COLO829 (cell line): ENCODE measurements at places on chromosomes 1 and 21.

- DNase-seq, result no peak
Measured at GRCh38 chr1:43924516-43924915, 9.1 kb upstream of the ARTN start.

DNA sequence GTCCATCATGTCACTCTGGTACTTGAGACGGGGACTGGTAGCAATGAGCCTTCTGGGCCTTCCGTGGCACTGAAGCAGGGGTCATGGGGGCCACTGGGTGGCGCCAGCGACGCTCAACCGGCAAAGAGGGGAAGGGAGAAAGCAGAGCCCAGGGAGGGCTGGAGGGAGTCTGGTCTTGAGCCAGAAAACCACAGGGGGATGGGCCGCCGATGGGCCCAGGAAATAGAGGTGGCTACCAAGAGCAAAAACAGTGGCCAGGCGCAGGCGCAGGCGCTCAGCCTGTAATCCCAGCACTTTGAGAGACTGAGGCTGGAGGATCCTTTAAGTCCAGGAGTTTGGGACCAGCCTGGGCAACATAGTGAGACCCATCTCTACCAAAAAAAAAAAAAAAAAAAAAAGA, 21.8 kb downstream of the EXOC8 start:
- no peak for DNase-seq

DNA sequence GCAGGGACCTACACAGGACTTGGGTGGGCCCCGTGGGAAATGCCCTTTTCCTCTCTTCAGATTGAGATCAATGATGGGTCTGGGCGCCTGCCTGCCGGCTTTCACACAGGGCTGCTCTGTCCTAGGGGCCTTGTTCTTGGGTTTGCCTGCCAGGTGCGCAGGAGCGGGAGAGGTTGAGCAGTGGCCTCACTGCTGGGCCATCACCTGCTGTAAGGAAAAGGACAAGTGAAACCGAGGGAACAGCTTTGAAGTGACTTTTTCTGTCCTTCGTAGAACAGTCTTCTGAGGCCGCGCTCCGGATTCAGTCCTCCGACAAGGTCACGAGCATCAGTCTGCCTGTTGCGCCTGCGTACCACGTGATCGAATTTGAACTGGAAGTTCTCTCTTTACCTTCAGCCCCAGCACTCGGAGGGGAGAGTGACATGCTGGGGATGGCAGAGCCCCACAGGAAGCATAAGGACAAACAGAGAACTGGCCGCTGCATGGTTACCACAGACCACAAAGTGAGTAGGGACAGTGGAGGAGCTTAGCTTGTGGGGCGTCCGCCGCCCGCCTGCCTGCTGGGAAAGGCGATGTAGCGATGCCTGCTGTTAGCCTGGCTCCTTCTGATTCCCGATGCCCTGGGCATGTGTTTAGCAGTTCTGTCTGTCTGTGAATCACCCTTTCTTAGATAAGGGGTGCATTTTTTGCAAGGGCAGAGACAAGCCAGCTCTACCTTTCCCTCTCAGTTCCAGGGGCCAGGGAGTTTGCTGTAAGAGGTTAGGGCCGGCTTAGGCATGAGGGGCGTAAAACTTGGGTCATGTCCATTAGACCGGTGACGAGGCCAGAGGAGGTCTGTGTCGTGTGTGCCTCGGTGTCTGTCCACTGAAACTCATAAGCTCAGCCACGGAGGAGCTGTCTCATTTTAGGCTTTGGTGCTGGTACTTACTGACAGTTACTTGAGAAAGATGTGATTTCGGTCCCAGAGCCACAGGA, 19.5 kb upstream of the PWP2 start:
- DNase-seq, result no peak

DNA sequence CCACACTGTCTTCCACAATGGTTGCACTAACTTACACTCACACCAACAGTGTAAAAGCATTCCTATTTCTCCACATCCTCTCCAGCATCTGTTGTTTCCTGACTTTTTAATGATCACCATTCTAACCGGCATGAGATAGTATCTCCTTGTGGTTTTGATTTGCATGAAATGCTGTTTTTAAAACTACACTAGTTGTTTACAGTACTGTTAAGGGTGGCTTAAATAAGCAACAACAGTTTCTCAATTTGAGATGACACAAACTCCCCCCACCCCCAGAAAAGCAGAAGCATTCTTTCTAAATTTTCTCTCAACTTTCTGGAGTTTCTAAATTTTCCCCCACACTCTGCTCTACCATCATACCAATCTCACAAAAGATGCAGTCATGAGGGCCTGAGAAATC, 7.1 kb upstream of the SLAMF7 start:
- DNase-seq, result no peak

DNA sequence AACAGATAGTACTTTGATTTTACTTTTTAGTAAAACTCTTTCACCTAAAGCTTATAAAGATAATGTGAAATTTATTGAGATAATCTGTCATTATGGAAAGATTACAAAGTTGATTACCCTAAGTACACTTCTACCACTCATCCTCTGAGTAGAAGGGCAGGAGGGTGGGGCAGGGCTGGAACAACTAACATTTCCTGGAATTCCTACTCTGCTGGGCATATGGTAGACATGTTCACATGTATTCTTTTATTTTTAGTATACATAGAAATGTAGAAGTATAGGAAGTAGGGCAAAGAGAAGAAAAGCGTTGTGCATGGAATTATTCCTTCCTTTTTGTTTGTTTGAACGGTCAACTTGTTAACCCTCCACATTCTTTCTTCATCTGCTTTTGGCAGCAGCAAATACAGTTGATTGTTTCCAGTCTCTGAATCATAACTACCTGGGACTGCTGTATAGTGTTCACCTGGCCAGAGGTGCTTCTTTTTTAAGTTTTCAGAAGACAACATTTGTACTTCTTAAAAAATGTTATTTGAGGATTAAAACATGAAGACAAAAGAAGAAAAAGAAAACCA, 85.1 kb downstream of the POU2F1 start:
- DNase-seq, result no peak

- DNase-seq, result no peak
Measured at GRCh38 chr1:172845865-172846264, 187.0 kb downstream of the FASLG start.

DNA sequence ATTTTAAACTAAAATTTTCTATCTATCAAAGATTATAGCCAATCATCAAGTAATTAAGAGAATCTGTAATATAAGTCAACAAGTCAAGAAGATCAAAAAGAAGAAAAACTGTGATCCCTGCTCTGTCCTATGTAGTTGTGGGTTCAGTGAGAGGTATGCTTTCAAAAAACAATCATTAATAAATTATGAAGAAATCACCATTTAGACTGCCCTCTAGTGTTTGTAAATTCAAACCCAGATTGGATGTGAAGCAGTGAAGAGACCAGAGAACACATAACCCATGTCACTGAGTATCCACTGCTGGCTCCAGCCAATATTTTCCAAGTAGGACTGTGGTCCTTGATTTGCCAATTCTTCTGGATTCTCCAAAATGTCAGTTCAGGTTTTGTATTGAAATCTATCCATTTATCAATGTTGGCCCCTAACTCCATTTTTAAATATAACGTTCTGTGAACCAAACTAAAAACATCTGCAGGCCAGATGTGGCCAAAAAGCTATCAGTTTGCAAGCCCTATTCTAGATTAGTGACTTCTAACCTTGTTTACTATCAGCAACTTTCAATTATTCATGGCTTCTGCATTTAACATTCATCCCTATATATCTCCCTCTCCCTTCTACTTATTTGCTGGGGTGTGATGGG, 467.5 kb upstream of the CXADR start:
- DNase-seq, result peak; percentile 37

DNA sequence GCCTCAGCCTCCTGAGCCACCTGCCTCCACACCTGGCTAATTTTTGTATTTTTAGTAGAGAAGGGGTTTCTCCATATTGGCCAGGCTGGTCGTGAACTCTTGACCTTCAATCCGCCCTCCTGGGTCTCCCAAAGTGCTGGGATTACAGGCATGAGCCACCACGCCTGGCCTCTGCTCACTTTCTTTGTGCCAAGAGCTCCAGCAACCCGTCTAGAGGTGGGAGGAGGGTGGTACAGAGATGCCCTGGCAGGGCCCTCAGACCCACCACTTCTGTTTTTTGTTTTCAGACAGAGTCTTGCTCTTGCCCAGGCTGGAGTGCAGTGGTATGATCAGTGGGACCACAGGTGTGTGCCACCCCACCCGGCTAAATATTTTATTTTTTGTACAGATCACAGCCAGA, 6.9 kb upstream of the SYNC start:
- no peak for DNase-seq

GRCh38 chr1:100344774-100345173, 7.5 kb upstream of the CDC14A start:
- no peak for DNase-seq

DNA sequence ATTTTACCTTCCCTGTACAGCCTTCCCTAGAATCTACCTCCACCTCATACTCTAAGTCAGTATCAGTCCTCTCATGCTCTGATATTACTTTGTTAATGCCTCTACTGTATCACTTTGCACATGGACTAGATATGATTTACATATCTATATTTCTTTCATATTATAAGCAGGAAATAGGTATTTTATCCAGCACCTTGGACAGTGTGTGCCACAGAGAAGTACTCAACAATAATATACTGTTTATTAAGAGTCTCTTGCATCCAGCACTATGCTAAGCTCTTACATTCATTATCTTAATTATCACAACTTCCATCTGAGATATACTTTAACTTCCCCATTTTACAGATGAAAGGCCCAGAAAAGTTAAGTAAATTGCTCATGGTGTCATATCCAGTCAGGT, 247.9 kb upstream of the DAB1 start:
- DNase-seq, result no peak
